ENCODE measurements at places on chromosomes 2 and 18.
A peak's percentile ranks its signal among the peaks of the same experiment; 100 is the strongest.

DNA sequence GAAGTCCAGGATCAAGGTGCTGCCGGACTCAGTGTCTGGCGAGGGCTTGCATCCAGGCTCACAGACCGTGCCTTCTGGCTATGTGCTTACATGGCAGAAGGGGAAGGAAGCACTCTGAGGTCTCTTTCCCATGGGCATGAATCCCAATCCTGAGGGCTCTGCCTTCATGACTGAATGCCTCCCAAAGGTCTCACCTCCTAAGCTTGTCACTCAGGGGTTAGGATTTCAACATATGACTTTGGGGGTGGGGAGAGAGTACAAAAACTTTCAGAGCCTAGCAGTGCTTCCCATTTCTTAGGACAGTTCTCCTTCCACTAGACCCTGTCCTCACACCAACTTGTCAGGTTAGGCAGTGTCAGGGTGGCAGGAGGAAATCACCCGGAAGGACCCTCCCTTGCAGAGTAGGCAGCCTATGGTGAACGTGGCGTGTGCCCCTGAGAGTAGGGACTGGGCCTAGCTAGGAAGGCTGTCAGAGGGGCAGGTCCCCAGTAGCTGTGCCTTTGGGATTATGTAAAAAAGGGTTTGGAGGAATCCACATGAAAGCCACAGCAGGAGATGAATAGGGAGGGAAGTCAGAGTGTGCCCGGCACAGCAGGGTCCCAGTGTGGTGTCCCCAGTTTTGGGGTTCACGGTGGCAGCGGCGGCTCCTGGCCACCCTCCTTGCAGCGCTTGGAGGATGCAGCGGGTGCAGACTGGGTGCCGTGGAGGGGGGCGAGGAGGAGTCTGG lies 233.3 kb downstream of the LDLRAD4 start:
- no peak for DNase-seq

DNA sequence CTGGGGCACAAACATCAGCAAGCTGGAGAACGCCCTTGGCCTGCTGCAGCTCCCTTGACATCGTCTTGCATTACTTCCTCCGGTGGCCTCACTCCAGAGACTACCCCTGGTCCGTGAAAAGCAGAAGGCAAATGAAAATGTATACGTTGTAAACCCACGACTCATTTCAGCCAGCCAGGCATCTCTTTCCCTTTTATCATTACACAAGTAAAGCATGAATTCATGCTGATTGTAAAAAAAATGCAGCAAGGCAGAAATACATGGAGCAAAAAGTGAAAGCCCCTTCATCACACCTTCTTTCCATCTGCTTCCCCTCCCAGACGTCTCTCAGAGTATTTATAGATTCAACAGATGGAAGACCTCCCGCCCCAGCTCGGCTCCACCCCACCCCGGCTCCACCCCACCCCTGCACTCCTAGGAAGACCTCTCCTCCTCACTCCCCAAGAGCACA lies 41.6 kb upstream of the RALBP1 start:
- no peak for DNase-seq

DNA sequence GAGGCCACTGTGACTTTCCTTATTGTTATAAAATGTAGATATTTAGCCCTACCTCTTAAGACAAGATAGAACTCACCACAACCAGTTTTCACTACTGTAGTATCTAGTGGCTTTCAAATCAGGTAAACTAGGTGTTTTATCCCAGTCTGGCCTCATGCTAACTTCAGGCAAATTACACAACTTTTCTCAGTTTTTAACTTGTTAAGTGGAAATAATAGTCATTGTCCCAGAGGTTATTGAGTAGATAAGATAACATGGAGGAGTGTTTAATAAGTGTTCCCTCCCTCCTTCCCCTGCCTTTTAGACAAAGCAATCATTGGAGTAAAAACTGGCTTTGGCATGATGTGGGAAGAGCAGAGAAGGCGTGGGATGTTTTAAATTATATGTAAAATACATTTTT lies 27.3 kb downstream of the ANXA4 start:
- DNase-seq: no peak

- DNase-seq: no peak
Measured at GRCh38 chr2:239462671-239463506, 62.1 kb upstream of the HDAC4 start.

DNA sequence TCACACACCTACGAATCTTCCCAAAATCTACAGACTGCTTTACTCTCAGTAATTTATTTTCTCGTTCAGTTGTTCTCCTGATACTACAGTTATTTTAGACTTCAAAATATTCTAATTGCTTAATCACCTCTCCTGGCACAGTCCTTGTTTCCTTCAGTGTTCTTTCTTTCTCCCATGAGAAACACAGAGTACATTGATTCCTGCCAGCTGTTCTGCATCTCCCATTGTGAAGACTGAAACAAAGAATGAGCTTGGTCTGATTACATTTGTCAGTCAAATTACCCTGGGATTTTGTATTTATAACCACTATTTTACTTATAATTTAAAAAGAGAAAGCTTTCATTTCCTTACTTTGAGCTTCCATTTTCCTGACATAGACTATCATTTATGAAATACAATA lies 63.9 kb upstream of the TANK start:
- DNase-seq: no peak

DNA sequence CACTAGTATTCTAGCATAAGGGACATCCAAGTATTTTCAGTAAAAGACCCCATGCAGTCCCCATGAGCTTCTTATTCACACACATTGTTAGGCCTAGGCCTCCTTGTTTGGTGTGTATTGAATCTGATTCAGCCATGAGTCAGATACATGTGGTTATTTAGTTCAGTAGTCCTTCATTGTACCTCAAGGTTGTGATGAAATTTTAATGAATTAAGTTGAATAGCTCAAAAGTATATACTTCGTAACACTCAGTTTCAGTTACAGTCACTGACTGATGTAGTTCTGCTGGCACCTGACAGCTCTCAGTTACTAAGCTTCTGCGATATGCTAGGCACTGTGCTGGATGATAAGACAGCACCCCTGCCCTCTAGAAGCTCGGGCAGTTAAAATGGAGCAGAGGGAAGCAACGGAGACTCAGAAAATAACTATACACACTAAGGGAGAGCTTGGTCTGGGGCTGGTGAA lies 86.4 kb downstream of the XRCC5 start:
- DNase-seq: peak; percentile 39

DNA sequence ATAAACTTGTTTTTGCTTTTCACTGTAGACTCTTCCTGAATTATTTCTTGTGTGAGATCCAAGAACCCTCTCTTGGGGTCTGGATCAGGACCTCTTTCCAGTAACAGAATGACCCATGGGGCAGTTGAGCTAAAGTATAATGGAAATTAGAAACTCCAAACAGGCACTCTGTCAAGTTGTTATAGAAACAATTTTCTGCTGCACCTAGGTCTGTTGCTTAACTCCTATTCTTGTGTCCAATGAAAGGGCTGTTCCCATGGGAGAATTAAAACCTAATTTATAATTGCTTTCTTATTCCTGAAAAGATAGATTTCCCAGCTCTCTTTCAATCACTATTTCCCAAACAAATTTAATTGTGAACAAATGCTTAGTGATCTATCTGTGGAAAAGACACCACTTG lies 1341.3 kb upstream of the PIK3C3 start:
- DNase-seq: no peak

GRCh38 chr2:77831060-77831459 lies 308.9 kb upstream of the LRRTM4 start:
- no peak for DNase-seq

DNA sequence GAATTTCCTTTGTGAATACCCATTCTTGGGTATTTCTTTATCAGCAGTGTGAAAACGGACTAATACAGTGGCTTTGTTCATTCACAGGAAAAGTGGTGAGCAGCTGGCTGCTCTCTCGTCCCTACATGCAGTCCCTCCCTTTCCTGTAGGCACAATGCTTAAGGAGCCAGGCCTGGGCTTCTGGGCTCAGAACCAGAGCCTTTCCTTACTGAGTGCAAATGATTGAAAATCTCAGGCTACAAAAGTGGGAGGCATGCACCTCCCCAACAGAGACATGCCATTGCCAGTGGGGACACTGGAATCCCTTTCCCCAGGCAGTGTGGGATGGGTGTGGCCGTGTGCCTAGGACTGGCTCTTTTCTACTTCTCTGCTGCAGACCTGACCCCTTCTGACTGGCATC lies 61.3 kb downstream of the MCFD2 start:
- no peak for DNase-seq

DNA sequence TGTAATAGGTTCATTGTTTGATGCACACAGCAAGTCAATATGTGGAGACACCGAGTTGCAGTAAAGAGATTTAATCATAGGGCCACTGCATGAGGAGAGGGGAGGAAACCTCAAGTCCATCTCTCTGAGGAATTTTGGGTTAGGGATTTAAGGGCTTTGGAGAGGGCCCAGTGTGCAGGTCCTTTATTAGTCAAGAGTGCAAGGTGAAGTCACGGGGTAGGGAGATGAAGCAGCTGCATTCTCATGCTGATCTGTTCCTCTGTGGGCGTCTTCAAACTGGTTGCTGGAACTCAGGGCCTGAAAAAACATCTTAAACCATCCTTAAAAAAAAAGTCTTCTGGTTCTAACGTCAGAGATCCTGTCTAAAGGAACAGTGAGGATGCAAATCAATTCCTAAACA lies 131.6 kb downstream of the NXPH2 start:
- DNase-seq: no peak

DNA sequence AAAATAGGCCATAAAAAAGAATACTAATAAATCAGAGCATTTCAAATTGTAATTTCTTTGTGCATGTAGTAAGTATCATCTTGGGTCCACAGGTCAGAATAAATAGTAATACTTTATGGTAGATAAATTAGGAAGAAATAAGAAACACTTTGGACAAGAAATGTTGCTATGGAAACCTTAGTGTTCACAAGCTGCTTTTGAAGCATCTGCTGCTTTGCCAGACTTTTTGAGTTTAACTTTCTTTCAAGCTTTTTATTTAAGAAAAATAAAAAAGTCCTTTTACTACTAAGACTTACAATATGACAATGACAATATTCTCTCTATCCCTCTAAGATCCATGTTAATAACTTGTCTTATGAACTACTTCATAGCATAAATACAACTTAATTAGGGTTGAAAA lies 690.7 kb upstream of the FSHR start:
- no peak for DNase-seq

DNA sequence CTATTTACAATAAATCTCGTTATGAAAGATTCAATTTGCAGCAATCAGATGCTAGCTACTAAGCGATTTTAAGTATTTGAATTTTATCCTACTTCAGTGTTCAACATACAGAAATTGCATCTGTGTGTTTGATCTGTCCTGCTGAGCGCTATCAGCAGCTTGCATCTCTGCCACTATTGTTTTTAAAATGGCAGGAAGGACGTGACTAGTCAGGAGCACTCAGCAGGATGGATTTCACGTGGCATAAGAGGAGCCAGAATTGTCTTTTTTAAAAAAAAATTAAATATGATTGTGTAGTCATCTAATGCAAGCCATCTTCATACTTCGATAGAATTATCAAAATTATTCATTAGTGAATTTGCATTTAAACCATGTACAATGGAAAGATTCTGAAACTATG lies 2.8 kb upstream of the KLHL14 start:
- DNase-seq: no peak

- DNase-seq: peak; percentile 33
Measured at GRCh38 chr2:207115715-207116364, 49.9 kb downstream of the KLF7 start.

Measured in AG08396 (cell line).